HuH-7.5 (cell line): ENCODE measurements at places on chromosomes 3 and 15.

DNA sequence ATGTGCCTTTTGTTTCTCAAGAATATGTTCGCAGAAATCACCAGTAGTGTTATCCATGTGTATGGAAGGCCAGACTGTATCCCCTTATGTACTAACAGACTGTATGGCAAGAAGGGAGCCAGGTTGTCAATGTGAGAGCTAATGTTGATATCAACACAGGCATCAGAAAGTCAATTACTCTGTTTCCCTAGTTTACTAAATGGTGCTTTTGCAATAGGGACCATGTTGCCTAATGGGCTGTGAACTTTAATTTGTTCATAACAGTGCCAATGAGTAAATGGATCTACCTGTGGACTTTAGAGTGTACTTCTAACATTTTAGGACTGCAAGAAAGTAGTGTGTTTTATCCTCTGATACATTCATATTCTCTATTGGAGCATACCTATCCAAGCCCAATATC lies 431.8 kb upstream of the TPRG1 start:
- DNase-seq = no peak

GRCh38 chr3:42387802-42388651 lies 22.4 kb downstream of the LYZL4 start:
- DNase-seq = no peak

DNA sequence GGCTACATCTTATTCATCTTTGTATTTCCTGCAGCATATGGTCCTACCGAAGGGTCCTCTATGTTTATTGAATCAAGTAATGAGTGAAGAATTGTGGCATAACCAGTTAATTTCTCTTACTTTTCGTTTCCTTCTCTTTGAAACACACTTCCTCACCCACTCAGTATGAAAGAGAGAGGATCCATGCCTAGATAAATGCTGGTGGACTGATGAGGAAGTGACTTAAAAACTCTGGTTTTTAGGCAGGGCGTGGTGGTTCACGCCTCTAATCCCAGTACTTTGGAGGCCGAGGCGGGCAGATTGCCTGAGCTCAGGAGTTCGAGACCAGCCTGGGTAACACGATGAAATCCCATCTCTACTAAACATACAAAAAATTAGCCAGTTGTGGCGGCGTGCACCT lies 2.2 kb upstream of the MB21D2 start:
- no peak for DNase-seq

- DNase-seq = no peak
Measured at GRCh38 chr3:159859424-159859823, 129.2 kb upstream of the IL12A start.

DNA sequence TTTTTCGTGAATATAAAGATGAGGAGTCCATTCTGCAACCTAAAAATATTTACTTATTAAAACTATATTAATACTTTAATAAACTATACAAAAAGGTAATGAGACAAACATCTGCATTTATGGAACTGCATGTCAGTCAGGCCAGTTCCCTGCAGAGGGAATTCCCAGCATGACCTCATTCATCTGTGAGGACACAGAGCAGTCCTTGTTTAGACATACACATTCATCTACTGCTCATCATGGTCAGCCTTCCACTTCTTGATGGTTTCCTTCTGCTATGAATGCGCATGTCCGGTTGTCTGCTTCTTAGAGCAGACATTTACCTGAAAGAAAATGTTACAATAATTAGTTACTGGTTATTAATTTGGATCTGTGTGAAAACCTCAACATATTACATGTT lies 3.3 kb upstream of the ACTR8 start:
- no peak for DNase-seq

- DNase-seq = no peak
Measured at GRCh38 chr3:137792626-137793271, 28.6 kb downstream of the SOX14 start.

DNA sequence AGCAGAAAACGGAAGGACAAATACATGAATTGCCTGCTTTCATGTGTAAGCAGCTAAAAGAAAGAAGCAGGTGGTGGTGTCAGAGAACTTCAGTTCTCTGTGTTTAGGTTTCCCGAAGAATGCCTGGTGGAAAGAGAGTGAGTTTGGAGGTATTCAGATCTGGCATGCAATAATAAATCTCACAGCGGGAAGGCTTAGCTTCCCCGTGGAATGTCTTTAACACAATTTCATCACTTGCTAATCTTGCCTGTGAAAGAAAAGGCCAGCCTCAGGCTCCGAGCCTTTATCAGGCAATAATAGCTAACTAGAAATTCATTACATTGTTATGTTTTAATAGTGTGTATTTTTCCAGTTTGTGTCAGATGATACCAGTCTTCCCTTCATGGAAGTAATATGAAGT lies 220.3 kb downstream of the PDZRN3 start:
- DNase-seq = no peak

- DNase-seq = peak; percentile 68
Measured at GRCh38 chr3:183447206-183448001, 19.0 kb upstream of the MCF2L2 start.

- no peak for DNase-seq
Measured at GRCh38 chr15:41333026-41333562, 413 bp downstream of the NUSAP1 start.

DNA sequence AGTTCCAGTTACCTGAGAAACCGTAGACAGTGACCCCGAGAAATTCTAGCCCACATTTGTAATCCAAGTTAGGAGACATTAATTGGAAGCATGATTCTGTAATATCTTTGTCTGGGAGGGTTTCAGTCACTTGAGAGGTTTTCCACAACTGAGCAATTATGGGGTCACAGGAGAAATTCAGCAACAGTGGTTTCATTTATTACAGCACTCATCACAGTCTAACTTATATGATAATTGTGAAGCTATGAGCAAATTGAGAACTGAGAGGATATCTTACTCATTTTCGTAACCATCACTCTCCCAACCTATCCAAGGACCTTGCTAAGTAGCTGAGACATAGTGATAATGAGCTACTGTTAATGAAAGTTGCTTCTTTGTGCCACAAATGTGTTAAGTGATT lies 328.5 kb upstream of the PPP2R3A start:
- no peak for DNase-seq

DNA sequence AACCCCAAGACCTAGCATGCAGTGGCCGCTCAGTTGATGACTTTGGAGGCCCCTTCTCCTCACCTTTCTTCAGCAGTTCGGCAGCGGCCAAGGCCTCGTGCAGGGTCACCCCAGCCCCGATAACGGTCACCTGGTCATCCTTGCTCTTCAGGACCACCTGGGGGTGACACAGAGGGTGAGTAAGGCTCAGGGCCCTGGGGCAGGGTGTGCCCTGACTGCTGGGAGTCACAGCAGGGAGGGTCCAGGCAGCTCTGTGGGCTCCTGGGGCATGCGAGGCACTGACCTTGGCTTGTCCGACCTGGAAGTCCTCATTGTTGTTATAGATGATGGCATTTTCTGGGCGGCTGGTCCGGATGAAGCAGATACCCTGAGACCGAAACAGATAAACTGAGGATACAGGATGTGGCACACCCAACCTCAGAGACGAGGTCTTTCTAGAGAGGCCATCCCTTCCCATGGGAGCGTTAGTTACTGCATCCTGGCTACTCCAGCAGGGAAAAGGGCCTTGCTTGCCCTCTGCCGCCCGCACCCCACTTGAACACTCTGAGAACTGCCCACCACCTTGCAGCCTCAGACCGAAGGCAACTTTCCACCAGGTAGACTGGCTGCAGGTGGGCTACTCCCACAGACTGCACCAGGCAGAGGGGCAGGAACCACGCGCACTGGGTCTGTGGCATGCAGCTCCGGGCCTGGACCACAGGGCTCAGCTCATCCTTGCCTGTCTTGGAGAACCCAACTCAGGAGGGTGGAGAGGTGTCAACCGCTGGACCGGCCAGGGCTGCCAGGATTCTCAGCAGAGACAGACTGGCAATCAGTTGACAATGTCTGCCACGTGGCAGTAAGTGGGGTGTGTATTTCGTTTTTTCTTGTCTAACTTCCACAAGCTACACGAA lies 27.6 kb downstream of the TKT start:
- no peak for DNase-seq

DNA sequence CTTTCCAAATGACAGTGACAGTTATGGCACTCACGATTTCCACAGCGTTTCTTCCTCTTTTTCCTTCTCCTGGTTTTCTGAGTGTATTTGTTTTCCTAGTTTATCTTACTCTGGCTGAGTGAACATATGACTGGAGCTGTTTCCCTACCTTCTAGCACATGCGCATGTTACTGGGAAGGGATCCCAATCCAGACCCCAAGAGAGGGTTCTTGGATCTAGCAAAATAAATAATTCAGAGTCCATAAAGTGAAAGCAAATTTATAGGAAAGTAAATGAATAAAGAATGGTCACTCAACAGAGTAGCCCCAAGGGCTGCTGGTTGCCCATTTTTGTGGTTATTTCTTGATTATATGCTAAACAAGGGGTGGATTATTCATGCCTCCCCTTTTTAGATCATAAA lies 23.8 kb downstream of the METTL6 start:
- DNase-seq = no peak

DNA sequence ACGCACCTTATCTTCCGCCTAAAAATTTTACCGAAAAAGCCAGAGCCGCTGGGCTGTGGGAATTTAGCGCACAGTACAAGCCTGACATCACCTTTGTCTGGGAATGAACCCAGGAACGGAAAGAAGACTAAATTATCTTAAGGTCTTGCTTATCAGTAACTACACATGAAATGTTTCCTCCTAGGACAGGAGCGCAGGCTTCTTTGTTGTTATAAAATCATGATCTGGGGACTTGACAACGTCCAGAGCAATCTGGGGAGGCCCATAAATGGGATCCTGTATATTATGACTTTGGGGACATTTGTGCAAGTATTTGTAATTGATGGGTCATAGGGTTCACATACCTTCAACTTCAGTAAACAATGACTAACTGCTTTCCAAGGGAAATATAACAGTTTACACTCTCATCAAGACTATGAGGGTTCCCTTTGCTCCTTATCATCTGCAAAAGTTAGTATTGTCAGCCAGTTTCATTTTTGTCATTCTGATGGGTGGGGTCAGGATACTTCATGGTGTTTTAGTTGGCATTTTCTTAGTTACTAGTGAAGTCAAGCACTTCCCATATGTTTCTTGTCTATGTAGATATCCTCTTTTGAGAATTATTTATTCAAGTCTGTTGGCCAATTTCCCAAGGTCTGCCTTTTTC lies 213.9 kb upstream of the PFN2 start:
- DNase-seq = peak; percentile 11
